ENCODE measurements at places on chromosomes 2 and 18.
A peak's percentile ranks its signal among the peaks of the same experiment; 100 is the strongest.

GRCh38 chr2:38627391-38627790 is 24.7 kb upstream of the HNRNPLL start:
- DNase-seq: no peak

DNA sequence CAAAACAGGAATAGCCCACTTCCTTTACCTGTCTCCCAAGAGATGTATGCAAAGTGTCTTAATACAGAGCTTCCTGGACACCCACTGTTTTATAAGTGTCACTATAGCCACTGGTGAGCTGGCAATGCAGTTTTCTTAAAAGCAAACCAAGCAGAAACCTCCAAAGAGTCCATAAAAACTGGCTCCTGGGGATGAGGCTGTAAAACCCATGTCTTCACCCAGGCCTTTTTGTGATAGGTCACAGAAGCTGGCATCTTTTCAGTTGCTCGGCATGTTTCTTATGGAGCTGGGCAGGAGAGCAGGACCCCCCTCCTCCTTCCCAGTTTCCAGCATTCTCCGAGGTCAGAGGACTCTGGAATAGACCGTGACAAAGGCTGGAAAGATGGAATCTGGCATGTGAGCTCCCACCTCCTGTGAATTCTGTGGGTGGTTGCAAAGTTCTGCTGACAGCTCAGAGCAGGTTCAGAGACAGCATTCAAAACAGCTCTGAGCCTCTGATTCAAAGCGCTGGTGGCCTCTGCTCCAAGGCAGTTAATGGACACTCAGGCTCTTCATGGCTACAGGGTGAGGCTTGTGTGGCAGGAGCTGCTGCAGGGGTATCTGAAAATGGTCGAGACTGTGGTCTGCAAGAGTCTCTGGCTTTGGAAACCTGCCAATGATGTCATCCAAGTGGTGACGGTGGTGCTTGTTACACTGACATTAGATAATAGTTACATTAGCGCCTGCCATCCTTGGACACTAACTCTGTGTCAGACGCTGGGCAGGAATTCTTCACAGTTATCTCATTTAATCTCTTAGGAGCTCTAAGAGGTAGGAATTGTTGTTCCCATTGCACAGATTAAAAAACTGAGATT is 283.4 kb downstream of the CLIP4 start:
- DNase-seq: no peak

- no peak for DNase-seq
Measured at GRCh38 chr18:54235871-54236270, 11.4 kb upstream of the MBD2 start.

DNA sequence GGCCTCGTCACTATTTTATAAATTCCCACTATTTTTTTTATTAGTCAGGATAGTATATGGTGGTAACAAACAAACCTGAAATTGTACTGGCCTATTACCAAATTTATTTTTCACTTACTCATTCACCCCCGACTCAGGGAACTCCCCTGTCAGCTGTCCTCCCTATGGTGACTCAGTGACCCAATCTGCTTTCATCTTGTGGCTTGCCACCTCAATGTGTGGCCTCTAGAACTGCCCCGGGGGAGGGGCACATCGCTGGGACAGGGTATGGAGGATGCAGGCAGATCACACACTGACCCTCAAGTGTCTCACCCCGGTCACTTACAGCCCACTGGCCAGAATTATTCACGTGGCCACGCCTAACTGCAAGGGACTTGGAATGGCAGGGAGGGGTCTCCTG is 71.6 kb downstream of the ACTR2 start:
- no peak for DNase-seq

DNA sequence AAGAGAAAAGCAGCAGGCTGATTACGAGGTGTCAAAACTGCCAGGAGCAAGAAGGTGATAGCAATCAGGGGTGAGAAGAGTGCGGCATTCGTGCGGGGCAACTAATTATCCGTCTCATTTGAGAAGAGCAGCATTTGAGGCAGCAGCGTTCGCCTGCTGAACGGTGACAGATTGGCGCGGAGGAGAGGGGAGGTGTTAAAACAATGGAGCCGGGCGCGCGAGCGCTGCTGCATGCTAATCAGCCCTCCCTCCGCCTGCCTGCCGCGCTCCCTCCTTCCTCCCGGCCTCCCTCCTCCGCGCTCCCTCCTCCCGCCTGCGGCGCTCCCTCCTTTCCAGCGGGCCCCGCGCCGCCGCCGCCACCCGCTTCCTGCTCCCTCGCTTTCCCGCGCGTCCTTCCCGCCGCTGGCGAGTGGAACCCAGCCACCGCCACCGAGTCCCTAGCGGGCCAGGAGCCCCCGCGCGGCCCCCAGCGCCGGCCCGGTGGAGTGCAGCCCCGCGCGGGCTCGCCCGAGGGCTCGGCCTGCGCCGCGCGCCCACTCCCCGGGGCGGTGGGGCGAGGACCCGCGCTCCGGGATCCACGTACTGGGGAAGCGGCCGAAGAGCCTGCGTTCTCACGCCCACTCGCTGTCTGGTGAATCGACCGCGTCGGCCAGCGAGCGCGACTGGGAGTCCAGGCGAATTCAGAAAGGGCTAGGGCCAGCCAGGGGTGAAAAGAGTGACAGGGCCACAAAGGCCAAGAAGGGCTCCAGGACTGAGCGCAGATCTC is 69.5 kb upstream of the PSMD14 start:
- peak; percentile 41 for DNase-seq

GRCh38 chr18:56210520-56210919 is 427.9 kb downstream of the TXNL1 start:
- DNase-seq: no peak

DNA sequence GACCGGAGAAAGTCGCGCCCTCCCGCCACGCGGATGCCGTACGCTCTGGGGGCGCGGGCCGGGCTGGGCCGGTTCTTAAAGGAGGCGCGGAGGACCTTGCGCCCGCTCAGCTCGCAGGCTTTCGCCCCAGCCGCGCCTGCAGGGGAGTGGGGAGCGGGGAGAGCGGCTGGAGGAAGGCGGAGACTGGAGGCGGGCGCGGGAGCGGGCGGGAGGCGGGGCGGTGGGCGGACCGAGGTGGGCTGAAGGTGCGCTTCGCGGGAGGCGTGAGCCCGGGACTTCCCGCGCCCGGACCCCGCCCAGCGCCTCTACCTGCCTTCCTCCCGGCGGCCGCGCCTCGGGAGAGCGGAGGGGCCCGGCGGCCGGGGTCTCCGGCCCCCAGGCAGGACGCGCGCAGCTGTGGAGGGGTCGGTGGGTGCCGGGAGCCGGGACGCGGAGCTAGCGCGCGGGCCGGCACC is at the start of gene ADRA2B:
ADRA2B (minus strand) TSS at position 148 of the 455 bp plus-strand sequence. CDS start 422 bp downstream, outside the sequence.
- DNase-seq: peak; percentile 40

All from foreskin keratinocyte (primary cell).